H4 (cell line): ENCODE measurements at places on chromosomes 12 and 14.
A peak's percentile ranks its signal among the peaks of the same experiment; 100 is the strongest.

DNA sequence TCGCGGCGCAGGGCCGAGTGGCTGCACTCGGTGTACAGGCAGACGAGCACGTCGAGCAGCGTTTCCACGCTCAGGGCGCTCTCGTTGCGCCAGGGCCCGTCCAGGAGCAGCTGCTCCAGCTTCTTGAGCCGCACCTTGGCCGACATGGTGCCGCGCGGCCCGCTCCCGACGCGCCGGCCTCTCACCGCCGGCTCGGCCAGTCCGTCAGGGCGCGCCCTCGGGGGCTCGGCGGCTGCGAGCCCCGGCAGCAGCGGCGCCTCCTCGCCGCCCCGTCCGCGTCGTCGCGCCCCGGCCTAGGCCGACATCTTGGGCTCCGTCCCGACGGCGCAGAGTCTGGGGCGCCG lies 349 bp downstream of the CDC42BPB start:
- DNase-seq: no peak

- DNase-seq: no peak
These were observed 19.9 kb downstream of the SETD3 start for GRCh38 chr14:99460793-99461192.

- DNase-seq: peak; percentile 97
These were observed 8.7 kb downstream of the SYNE3 start for GRCh38 chr14:95507701-95508103.

GRCh38 chr12:8622646-8623045 lies 10.0 kb upstream of the AICDA start:
- no peak for DNase-seq

DNA sequence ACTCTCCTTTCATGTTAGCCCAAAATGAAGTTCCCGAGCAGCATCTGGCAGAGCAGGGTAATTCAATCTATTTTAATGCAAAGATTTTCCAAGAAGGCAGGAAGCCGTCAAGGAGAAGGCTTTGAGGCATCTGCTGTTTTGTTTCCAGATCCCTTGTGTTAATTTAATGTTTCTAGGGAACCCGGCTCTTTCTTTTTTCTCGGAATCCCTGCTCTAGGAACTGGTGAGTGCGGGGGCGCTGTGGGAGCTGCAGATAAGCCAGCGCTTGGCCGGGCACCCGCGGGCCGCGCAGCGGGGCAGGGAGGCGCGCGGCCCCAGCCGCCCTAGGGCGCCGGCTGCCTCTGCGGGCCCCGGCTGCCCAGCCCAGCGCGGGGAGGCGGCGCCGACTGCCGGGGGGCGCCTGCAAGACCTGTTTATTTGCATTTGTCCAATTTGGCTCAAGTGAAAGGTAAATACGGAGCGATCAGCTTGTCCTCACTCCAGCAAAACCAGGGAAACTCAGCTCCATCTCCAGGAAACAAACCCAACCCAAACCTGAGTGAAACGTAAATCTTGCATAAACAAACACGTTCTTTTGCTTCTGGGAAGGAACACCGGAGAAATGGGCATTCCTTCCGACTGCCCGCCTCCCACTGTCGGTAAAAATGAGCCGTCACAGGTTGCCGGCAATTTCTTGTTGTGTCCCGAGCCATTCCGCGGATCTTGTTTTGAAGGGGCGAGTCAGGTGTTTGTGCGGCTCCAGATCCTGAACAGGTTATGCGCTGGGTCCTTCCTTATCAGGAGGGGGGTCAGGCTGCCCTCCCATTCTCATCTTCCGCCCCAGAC lies 65.1 kb downstream of the CRADD start:
- peak; percentile 69 for DNase-seq

DNA sequence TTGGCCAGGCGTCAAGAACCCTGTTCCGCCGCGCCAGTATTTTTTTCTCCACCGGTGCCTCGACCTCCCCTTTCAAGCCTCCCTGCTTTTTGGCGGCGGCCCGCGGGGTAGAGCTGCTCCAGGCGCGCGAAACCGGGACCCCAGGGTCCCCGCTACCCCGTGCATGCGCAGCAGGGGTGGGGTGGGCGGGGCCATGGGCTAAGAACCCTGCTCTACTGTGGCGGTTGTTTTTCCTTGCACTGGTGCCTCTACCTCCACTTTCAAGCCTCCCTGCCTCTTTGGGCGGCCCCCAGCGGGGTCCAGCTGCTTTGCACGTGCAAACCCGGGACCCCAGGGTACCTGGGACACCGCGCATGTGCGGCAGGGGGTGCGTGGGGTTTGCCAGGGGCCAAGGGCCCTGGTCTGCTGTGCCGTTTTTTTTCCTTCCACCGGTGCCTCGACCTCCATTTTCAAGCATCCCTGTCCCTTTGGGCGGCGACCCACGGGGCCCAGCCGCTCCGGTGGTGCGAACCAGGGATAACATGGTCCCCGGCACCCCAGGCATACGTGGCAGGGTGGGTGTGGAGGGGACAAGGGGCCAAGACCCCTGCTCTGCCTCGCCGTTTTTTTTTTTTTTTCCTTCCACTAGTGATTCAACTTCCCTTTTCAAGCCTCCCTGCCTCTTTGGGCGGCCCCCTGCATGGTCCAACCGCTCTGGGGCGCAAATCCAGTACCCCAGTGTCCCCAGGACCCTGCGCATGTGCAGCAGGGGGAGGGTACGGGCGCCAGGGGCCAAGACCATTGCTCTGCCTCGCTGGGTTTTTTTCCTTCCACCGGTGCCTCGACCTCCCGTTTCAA lies 326.8 kb downstream of the ALG10 start:
- DNase-seq: no peak

DNA sequence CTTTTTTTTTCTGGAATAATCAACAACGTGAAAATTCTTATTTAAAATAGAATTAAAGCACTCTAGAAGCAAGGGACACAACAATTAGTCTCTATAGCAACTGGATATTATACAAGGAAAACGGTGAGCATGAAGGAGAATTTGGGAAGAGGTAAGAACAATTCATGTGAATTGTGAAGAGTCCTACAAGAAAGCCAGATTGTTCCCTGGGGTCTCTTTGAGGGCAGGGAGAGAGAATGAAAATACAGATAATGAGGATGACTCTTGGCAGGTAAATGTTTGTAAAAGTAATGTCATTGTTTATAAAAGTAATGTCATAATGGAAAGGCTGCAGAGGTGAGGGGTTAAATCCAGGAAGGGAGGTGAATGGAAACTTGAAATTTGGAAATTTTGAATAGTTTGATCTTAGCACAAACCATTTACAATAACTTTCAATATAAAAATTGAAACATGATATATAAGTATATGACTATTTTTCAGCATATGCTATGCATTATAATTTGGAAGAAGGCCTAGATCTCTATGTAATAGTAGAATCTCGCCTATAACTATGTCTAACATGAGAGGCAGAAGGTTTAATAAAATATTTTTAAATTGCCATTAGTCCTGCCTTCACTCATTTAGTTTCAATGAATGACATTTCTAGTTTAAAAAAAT lies 378.8 kb upstream of the DCN start:
- DNase-seq: no peak

GRCh38 chr12:132470397-132470796 lies 19.6 kb upstream of the FBRSL1 start:
- DNase-seq: no peak

GRCh38 chr14:64758025-64758521 lies 53.8 kb downstream of the PLEKHG3 start:
- DNase-seq: peak; percentile 27
